Fibroblast of the aortic adventitia (primary cell): ENCODE measurements at places on chromosomes 11 and 22. TPM values are rescaled to one million over a fixed set of nuclear protein-coding genes. Genes with fewer than 3 reads are reported as not detected.

The DDB1 gene
- total RNA-seq, result 290 and 382 TPM in 2 replicates

The OR8D1 gene
- not detected in 2 replicates for total RNA-seq

The SCUBE2 gene
- 0.54 and 1.1 TPM in 2 replicates for total RNA-seq

The SLC17A6 gene
- total RNA-seq, result not detected in 2 replicates

The TIMM10B gene
- 30.1 and 41.8 TPM in 2 replicates for total RNA-seq

The LRRC32 gene
- 23.1 and 30.0 TPM in 2 replicates for total RNA-seq

The KIF18A gene
- total RNA-seq, result 0.82 and 18.2 TPM in 2 replicates

The MS4A12 gene
- total RNA-seq, result not detected in 2 replicates

The JAM3 gene
- total RNA-seq, result 61.6 and 63.0 TPM in 2 replicates

The POU2AF2 gene
- total RNA-seq, result not detected in 2 replicates

The MIF gene
- total RNA-seq, result 27.3 and 160 TPM in 2 replicates

The TAF10 gene
- total RNA-seq, result 46.3 and 101 TPM in 2 replicates

The BMAL1 gene
- 5.5 and 6.1 TPM in 2 replicates for total RNA-seq
